Naive thymus-derived CD4-positive, alpha-beta T cell (primary cell): ENCODE measurements at places on chromosomes 2 and 18.

GRCh38 chr18:52764316-52764715 lies 424.3 kb downstream of the DCC start:
- DNase-seq = no peak

DNA sequence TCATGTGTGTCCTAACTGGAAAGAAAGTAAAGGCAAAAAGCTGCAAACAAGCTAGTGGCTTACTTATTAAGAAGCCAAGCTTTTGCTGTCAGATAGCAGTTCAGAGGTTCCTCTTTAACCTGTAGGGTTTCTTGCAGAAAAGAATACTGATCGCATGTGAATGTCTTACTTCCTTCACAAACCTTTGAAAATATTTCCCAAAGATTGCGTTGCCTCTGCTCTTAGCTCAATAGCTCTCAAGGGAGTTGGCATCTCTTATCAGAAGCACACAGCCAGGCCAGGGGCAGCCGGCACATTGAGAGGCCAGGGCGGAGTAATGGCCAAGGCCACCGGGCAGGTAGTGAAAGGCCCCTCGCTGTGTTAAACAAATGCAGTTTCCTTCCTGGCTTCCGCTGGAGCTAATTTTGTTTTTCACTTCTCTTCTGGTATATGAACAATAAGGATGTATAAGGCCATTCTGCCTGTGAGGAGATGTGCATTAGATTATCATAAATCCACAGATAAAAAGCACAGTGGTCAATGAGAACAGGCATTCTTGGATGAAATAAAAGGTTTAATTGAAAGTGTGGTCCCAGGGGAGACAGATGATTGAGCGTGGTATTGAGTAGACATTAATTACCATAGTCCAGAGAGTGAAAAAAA lies 542.4 kb upstream of the NRP2 start:
- DNase-seq = no peak

GRCh38 chr2:12618576-12618975 lies 98.2 kb upstream of the TRIB2 start:
- DNase-seq = no peak

DNA sequence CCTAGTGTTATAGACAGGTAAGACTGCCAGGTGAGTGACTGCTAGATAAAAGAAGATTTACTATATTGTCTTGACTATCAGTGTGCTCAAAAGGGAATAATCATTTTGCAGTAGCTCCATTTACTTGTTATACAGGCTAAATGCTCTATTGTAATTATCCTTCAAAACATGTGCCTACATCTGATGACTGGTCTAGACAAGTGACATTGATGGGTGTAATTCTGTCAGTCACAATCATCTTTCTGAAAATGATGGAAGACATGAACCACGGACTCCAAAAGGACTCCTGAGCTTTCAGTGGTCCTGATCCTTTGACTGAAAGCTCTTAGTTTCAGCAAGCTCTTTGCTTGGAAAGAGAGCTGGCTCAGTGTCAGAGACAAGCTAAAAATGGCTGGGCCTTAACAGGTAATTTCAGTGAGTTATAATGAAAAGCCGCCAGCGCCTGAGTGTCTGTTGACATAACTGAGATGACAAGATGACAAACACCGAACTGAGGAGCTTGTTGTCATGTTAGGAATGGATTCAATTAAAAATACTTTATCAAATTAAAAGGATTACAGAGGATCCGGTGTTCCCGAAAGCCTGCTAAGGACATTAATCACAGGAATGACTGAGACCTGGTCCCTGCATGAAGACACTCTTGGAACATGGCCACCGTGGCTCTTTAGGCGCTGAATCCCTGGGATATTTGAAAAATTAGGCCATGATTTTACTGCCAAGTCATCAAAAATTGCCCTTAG lies 141.7 kb downstream of the CMPK2 start:
- no peak for DNase-seq

- peak; percentile 8 for DNase-seq
These were observed 132.2 kb upstream of the ITGB6 start for GRCh38 chr2:160332318-160332717.

DNA sequence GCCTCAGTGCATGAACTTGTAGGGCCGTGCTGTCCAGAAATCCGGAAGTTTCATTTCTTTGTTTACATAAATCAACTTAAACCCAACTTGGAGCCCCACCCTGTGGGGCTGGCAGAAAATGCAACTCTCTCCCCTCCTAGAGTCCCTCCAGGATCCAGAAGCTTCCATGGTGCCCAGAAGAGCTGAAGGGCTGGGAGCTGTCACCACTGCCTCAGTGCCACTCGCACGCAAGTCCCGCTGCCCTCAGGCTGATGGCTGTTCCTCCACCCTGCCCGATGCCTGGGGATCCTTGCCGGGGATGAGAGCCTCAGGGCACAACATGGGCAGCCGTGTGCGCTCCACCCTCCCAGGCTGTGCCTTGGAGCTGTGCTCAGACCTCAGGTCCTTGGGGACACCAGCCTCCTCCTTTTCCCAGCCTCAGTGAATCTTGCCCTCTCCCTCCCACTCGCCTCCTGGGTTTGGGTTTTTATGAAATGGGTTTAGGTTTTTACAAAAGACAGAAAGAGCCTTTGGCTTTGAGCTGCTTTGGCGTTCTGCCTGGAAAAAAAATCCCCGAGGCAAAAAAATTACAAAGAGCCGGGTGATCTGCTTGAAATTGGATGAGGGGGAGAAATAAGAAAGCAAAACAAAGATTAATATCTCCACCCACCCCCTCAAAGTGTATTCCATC lies 155.2 kb downstream of the TWIST2 start:
- DNase-seq = no peak

- DNase-seq = no peak
These were observed 142.3 kb downstream of the PIGN start for GRCh38 chr18:62044490-62045000.

- DNase-seq = no peak
These were observed 34.4 kb downstream of the TEX51 start for GRCh38 chr2:126932966-126933710.

GRCh38 chr2:143974262-143974661 lies 545.7 kb downstream of the ZEB2 start:
- DNase-seq = no peak

DNA sequence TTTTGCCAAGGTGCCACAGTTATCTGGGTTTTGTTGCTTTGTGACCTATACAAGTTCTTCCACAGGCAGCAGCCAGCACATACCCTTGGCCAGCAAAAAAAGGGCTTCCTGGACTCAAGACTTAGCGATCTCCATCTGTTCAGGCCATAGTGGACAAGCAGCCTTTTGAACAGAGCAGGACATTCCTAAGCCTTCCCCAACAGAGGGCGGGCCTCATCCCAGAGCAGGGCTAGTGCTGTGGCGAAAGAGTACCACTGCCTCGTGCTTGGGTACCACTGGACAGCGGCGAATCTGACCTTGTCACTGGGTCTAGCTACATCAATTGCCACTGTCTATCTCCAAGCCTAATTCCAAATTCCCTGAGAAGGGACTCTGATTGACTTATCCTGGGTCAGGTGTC lies 56.4 kb downstream of the NAB1 start:
- DNase-seq = no peak

GRCh38 chr2:74959106-74959751 lies 786 bp downstream of the POLE4 start:
- DNase-seq = no peak

- peak; percentile 14 for DNase-seq
These were observed 62.3 kb downstream of the VWA3B start for GRCh38 chr2:98149333-98149697.
